ENCODE measurements at places on chromosomes 5 and 9.

- no peak for DNase-seq
These were observed 338.9 kb upstream of the KLF9 start for GRCh38 chr9:70753311-70753710.

GRCh38 chr5:1088031-1088430 is 23.8 kb downstream of the SLC12A7 start:
- DNase-seq = no peak

GRCh38 chr9:116236979-116237378 is 83.4 kb downstream of the PAPPA start:
- no peak for DNase-seq

DNA sequence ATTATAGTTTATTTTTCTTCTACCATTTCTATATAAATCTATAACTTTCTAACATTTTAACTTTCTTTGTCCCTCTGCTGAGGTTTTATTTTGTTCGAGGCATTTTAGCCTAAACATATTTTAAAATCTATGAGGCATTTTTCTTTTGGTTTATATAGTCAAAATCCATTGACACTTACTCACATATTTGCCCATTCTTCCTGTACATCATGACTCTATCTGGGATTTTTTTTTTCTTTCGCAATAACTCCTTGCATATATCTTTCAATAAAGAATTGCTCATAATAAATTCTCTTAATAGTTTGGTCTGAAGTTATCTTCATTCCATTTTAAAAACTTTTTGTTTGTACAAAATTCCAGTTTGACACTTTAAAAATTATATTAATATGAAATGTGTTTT is 632.3 kb downstream of the TLE4 start:
- no peak for DNase-seq

DNA sequence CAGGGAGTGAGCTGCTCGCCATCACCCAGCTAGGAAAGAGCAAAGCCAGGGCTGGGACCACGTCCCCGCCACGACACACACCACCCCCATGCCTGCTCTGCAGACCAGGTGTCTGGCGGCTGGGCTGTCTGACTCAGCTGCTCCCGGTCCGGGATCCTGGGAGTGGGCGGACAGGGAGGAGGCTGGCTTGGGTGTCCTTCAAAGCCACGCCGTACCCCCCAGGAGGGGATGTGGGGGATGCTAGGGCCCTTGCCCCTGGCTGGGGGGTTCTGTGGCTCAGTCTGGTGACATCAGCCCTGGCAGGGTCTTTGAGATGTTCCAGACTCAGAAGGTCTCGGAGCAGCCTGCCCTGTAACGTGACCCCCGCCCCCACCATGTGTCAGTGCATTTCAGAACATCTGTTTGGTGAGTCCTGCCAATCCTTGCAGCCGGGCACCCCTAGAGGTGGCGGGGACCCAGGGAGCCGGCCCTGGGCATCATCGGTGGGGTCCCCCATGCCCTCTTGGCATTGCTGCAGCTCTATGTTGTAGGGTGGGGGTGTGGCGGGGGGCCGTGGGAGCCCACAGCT is 62.3 kb downstream of the HMCN2 start:
- no peak for DNase-seq
